ENCODE measurements at places on chromosomes 13 and 19.

GRCh38 chr19:10286803-10287737 is at the start of gene ICAM4:
TSS of gene ICAM4 (plus strand) at chr19:10286955. CDS start at chr19:10287013, 58 bp downstream.
- no peak for DNase-seq

- DNase-seq = no peak
These were observed 43.7 kb downstream of the FRY start for GRCh38 chr13:32075170-32075851.

DNA sequence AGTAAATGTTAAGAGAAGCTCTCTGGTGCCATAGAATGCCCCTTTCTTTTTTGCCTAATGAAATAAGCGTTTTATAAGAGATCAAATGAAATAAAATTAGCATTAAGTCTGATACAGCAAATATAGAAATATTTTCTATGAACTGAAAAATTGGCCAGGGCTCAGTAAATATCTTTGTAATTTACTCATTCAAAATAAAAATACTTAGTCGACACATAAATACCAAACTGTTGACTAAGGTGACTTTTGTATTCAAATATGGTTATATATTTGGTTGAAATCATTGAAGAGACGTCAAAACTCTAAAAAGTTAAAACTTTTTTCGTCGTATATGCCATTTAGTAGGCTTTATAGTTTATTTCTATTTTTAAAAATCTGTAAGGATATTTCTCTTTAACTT is 25.6 kb downstream of the IPO5 start:
- no peak for DNase-seq

- DNase-seq = no peak
These were observed 116.5 kb downstream of the NUFIP1 start for GRCh38 chr13:44872751-44873150.

DNA sequence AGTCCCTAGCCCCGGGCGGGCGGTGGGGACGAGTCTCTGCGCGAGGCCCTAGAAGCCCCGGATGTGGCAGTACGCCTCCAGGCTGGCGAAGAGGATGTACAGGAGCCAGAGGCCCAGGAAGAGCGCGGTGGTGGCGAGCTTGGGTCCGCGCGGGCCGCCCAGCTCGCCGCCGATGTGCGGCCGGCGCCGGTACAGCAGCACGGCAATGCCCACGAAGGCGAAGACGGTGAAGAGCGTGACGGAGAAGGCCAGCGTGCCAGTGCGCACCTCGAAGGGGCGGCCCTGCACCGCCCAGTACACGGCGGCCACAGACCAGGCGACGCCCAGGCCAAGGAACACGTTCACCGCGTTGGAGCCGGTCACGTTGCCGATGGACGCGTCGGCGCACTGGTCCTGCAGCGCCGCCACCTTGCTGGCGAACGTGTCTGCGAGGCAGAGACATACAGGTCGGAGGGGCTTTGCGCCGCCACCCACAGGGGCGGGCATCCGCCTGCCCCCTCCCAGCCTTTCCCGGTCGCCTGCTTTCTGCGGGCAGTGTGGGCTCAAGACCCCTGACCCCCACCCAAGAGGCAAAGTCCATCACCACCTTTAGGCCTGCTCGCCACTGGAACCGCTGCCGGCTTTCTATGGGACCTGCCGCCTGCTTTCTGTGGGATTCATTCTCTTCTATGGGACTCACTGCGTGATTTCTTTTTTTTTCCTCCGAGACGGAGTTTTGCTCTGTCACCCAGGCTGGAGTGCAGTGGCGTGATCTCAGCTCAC is 10.9 kb upstream of the MEIS3 start:
- DNase-seq = no peak

- no peak for DNase-seq
These were observed 31.4 kb downstream of the NALCN start for GRCh38 chr13:101384929-101385328.

GRCh38 chr13:32840989-32841713 is 175.1 kb upstream of the KL start:
- no peak for DNase-seq

DNA sequence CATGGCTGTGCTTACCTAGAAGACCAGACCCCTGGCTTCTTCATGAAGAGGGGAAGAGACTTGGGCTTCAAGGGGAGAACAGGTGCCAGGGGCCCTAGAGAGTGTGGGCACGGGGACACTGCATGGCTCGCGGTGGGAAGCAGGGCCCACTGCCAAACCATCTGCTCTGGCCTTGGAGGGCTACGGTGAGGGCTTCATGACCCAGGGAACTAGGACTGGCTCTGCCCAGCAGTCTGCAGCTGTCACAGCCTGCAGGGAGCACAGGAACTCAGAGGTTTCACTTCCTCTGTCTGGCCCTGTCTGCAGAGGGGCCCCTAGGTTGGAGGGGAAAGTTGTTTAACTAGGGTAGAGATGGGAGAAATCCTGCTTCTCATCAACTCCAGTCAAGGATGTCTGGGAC is 4.3 kb downstream of the ERCC1 start:
- no peak for DNase-seq

DNA sequence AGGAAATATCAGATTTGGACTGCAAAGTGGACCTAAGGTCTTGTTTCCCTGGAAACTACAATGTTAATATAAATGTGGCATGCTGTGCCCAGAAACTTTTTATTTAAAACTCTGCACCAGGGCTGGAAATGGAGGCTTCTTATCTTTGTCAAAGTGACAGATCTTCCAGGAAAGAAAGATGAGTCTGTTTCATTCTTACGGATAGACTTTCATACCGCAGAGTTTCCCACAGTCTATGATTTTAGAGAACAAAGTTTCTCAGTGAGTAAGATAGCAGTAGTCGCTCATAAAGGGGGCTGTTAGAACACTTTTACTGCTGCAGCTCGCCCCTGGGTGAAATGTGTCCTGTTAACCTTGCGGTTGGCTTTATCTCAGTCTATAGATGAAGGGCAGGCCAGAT is 6.7 kb downstream of the CLEC11A start:
- DNase-seq = no peak

- no peak for DNase-seq
These were observed 121.0 kb downstream of the PCDH20 start for GRCh38 chr13:61294467-61295191.

- peak; percentile 87 for DNase-seq
These were observed 225.2 kb downstream of the FOXO1 start for GRCh38 chr13:40440990-40441820.

- DNase-seq = no peak
These were observed 198.5 kb downstream of the KATNAL1 start for GRCh38 chr13:30108913-30109237.

DNA sequence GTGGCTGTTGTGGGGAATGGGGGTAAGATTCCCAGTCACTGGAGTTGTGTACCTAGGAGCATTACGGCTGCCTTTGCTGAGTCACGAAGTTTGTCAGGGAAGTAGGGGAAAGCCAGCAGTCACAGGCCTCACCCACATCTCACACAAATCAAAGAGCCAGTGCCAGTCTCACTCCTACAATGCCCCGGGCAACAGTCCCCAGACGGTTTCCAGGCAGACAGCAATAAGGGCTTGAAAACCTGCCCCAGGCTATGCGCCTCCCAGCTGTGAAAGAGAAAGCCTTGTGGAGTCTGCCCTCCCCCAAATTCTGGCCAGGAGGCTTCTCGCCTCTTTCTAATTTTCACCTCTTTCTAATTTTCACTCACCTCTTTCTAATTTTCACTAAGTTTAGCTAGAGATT is 142.3 kb upstream of the EDNRB start:
- DNase-seq = no peak

GRCh38 chr13:74289861-74290773 is 155.9 kb upstream of the KLF12 start:
- no peak for DNase-seq

GRCh38 chr19:48351341-48351752 is 12.4 kb downstream of the TMEM143 start:
- DNase-seq = no peak
